ENCODE measurements at places on chromosomes 3 and 15. TPM values are rescaled to one million over a fixed set of nuclear protein-coding genes. Genes with fewer than 3 reads are reported as not detected.

DNA sequence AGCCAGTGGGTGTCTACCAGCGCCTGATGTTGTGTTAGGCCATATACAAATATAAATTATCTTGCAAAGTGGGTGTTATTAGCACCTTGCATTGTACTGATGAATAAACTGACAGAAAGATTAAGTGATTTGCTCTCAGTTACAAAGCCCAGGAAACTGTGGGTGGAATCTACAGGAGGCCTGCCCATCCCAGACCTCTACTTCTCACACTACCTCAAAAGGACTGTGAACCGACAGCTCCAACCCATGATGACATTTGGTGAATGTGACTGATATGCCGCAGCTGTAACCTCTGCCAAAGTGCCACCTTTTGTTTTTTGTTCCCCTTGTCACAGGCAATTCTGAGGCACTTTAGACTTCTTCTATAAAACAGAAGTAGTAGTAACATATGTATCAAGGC is 43.7 kb upstream of the KCNMB2 start:
- no peak for DNase-seq

Gene CPNE9
- 6.0 TPM for total RNA-seq

Gene KY
- not detected for total RNA-seq

DNA sequence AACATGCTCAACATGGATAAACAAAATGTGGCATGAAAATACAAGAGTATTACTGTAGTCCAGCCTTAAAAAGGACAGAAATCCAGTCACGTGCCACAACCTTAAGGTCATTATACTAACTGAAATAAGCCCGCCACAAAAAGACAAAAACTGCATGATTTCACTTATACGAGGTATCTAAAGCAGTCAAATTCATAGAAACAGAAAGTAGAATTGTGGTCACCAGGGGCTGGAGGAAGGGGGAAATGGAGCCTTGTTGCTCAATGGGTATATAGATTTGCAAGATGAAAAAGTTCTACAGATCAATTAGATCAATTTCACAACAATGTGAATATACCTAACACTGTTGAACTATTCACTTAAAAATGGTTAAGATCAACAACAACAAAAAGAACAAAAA is 7.4 kb downstream of the GLB1 start:
- DNase-seq = no peak

- no peak for DNase-seq
Measured at GRCh38 chr15:52082197-52083036, 30.2 kb downstream of the BCL2L10 start.

Measured in WTC11 (cell line).